Stimulated activated CD8-positive, alpha-beta memory T cell treated with anti-CD3 and anti-CD28 coated beads, Interleukin-4, amount 100 ng/mL, for 1 hour (primary cell): ENCODE measurements at places on chromosomes 3 and 15.

DNA sequence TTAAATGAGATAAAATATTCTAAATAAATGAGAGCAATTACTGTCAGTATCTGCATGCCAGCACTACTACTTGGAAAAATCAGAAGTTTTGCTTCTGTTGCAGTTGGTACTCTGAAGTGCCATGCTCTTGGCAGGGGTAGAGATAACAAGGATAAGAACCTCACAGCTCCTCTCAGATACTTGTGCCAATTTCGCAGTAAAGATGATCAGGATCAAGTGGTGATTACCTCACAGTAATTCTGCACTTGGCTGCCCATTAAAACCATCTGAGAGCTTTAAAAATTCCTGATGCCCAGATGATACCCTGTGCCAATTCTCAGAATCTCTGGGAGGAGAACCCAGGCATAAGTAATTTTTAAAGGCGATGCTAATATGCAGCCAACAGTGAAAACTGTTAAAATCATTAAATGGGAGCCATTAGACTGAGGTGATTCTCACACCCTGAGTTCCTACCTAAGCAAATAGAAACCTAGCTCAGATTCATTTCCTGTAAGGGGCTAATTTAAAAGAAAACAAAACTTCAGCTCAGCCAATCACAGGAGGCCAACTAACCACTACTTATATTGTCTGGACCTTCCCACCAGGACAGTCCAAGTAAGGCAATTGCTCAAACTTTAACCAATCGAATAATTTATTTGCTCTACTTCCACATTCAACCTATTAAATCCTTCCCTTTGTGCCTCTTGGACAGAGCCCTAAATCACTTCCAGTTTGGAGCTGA is 171.2 kb downstream of the KCNMB2 start:
- DNase-seq = no peak

DNA sequence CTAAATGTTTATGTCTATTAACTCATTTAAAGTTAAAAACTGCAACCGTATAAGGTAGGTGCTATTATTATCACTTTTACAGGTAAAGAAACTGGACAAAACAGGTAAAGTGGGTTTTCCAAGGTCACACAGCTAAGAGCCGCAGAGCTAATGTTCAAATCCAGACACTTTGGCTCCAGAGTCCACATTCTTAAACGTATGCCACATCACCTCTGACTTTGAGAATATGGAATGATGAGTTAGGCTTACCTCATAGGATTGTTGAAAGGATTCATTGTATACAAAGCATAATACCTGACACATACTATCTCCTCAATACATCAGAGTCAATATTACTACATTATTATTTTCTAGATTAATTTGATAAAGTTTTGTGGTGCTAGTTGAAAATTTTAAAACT is 240.9 kb upstream of the STT3B start:
- no peak for DNase-seq

DNA sequence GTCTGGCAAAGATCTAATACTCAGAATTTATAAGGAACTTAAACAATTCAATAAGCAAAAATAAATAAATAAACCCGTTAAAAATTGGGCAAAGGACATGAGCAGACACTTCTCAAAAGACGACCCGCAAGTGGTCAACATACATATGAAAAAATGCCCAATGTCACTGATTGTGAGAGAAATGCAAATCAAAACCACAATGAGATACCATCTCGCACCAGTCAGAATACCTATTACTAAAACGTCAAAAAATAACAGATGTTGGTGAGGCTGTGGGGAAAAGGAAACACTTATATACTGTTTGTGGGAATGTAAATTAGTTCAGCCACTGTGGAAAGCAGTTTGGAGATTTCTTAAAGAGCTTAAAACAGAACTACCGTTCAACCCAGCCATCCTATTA is 188.0 kb upstream of the MRPL3 start:
- no peak for DNase-seq

DNA sequence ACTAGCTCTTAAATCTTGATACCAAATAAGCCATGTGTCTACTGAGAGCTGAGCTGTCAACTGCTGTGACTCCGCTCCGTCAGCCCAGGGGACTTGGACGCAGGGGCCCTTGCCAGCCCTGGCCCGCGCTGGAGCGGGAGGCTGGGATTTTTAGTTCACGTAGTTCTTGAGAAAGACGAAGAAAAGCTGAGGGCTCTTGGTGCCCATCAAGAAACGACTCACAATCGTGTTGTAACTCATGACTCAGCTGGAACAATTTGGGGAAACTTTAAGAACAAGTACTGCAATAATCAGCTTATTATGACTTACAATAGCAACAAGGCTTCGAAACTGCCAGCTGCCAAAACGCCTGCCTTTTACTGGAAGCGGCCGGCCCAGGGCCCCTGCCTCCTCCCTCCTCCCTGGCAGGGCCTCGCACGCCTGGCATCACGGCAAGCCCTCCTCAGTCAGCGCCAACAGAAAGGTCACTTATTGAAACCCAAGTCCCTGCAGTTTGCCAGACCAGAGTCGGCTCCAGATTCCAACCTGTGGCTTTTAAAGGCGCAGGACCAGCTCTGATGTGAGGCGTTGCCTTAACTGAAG is 60.3 kb downstream of the RGMA start:
- DNase-seq = no peak

GRCh38 chr3:158882445-158882844 is 80.6 kb downstream of the MFSD1 start:
- DNase-seq = no peak

- DNase-seq = no peak
Measured at GRCh38 chr3:24396338-24396737, 98.3 kb downstream of the THRB start.

DNA sequence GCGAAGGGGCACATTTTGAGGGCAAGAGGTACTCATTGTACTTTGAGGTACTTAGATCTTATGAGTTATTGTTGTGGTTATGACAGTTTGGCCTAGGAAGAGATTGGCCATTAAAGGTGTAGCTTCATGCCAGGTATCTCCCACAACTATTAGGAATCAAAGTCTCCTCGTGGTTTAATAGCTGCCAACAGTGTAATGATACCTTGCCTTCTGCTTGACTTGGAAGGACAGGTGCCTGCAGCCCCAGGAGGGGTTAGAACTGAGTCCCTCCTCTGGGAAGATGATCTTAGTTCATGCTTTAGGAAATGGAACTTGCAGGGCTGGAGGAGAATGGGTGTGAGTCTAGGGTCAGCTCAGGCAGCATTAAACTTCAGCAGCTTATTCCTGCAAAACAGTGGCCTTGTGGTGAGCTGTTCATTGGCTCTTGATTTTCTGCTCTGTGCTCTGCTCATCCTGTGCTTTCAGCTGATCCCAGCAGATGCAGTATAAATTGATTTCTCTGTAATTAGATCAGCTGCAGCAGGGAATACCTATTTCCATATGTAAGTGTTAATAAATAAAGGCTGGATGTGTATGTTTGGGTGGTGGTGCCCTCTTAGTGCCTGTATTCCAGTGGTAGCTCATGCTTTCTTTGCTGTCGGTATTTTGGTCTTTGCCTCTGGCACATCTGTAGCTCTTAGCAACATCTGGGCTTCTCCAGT is 40.5 kb downstream of the ZNF609 start:
- no peak for DNase-seq

- no peak for DNase-seq
Measured at GRCh38 chr3:189277711-189278110, 105.9 kb downstream of the TPRG1 start.

- no peak for DNase-seq
Measured at GRCh38 chr3:9947025-9947995, 4.9 kb downstream of the PRRT3 start.

DNA sequence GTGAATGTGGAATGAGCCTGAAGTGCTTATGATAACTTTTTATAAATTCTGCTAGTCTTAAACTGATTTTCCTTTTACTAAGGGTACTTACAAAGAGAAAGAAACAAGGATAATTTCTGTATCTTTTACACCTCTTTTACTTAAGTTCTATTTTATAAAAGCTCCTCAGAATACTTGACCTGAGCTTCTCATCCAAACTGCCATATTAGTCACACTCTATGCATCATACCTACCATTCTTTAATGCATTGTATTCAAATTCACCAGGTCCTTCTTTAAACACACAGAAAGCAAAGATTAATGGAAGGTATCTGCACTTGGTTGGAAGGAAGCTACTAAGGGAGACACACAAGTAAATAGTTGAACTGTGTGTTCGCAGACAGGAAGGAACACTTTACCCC is 1.6 kb upstream of the TOPAZ1 start:
- no peak for DNase-seq

DNA sequence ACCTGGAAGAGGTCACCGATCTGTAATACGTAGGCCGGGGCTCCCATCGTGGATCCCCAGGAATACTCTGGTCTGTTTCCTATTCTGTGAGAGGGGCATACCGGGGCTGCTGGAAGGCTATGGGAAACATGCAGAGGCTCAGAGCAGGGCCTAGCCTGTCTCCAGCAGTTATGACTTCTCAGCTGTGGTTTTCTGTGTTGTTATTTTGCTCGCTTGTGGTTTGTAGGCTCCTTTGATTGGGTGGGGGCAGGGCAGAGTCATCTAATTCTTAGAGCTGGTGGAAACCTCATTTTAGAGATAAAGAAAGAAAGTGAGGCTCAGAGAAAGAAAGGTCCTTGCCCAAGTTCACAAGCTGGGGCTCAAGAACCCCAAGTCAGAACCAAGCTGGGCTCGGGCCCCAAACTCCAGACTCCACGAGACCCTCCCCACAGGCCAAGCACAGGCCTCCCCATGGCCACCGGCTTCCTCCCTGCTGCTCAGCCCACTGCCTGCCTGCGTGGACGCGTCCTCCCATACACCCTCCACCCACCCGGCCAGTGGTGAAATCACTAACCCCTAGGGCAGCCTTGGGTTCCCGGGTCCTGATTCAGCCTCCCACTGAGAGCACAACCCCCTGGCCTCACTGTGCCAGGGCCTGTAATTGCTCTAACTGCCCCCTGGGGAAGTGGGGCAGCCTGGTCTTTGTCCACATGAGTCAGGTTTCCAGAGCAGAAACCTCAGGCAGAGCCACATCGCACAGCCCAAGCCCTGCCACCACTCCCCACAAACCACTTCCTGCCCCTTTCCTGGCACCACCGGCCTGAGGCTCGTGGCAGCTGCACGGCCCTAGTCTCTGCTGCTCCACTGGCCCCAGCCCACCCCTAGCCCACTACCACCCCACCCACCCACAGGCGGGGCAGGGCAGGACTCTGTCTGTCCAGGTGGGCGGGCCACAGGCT is 270.8 kb downstream of the UACA start:
- peak; percentile 54 for DNase-seq

GRCh38 chr15:77633134-77633912 is 611 bp upstream of the LINGO1 start:
- peak; percentile 20 for DNase-seq

DNA sequence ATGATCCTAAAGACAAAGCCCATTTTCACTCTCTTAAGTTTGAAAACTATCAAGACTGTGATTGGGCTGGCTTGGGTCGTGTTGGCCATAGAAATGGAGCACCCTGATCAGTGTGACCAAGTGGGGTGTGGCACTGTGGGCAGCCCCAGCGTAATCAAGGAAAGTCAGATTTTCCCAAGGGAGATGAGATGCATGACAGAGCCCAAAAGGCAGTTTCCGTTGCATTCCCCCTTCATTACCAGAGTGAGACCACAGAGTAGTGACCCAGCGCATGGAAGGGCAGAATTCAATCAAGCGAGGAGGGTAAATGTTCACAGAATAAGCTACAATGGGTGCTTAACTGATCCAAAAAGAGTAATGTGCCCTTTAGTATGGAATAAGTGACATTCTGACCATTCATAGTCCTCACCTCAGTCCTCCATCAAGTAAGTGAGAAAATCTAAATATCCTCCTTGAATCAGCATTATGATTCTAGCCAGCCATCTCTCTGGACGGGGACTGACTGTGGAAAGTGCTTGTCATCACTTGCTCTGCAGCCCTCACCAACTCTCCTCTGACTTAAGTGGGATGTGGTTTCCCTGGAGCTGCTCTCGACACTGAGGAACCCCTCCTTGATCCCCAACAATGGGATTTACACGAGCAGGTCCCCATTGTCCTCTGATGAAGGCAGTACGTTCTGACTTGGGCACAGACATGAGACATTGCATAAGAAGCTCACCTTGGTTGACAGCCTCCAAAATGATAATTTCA is 430.5 kb downstream of the OCA2 start:
- DNase-seq = no peak

DNA sequence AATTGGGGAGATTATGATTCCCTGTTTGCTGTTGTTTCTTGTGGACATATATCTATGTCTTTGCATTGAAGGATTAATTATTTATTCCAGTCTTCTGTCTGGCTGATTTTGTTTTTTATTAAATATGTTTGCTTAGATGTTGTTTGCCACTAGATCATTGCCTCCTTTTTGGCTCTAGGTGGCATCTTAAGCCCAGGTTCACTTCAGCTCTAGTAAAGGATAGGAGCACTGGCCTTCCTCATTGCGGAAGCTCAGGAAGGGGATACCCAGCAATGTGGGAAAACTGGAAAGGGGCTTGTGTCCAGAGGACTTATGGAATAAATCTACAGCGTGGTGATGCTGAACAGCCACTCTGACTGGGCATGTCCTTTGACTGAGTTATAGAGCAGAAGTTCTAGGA is 821.6 kb downstream of the PDCD6IP start:
- no peak for DNase-seq

DNA sequence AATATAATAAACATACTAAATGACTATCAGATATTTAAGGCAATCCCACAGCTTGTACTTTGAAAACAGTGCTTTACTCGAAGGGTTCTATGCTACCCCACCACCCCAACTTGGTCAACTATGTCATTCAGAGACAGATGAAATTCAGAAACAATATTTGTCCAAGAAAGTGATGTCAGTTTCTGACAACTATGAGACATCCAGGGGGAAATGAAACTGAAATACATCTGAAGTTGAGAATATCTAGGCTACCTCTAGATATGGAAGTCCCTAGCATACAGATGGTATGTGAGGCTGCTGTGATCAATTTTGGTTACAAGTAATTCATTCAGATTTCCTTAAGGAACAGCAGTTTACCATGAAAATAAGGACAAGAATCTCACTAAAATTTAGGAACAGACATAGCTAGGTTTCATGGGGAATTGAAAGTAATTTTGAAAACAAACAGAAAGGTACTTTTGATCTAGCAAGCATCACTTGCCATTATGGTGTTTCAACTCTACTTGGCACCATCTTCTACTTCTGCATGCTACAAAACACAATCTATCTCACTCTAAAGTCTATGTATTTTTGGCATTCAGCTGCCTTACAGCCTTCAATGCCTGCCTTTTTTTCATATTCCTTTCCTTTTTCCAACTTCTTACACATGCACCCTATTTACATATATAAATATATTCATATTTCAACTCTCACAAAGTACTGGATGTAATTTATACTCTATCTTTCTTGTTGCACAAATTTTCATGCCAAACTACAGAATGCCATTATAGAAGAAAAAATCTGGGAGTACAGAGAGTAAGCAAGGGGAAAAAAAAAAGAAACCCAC is 21.7 kb downstream of the ATG3 start:
- DNase-seq = no peak

- DNase-seq = no peak
Measured at GRCh38 chr15:66906668-66907614, 158.5 kb upstream of the SMAD3 start.

- no peak for DNase-seq
Measured at GRCh38 chr3:99330281-99330680, 308.1 kb upstream of the COL8A1 start.

DNA sequence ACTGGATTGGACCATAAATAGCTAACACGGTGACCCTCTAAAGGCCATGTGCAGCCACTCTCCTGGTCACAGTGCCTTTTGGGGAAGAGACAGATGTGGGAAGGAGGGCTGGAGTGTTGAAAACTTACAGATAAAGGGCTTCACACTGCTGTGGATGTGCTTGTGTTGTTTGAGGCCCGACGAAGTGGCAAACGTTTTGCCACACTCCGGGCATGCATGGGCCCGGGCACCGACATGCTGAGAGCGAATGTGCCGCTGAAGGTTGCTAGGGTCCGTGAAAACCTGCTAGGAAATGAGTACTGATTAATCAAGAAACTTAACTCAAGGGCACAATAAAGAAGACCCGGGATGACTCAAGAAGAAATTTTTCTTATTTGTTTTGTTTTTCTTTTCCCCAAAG is 542.6 kb downstream of the MECOM start:
- DNase-seq = no peak
